ENCODE measurements at places on chromosomes 7 and 10. TPM values are rescaled to one million over a fixed set of nuclear protein-coding genes. Genes with fewer than 3 reads are reported as not detected.

Gene TAS2R3
- total RNA-seq = 3.6 TPM

Gene PGAM2
- 45.8 TPM for total RNA-seq

Gene SFTPD
- total RNA-seq = not detected

Gene WIPF3
- 0.59 TPM for total RNA-seq

- DNase-seq = no peak
Measured at GRCh38 chr10:88117869-88118632, 254.6 kb downstream of the PTEN start.

DNA sequence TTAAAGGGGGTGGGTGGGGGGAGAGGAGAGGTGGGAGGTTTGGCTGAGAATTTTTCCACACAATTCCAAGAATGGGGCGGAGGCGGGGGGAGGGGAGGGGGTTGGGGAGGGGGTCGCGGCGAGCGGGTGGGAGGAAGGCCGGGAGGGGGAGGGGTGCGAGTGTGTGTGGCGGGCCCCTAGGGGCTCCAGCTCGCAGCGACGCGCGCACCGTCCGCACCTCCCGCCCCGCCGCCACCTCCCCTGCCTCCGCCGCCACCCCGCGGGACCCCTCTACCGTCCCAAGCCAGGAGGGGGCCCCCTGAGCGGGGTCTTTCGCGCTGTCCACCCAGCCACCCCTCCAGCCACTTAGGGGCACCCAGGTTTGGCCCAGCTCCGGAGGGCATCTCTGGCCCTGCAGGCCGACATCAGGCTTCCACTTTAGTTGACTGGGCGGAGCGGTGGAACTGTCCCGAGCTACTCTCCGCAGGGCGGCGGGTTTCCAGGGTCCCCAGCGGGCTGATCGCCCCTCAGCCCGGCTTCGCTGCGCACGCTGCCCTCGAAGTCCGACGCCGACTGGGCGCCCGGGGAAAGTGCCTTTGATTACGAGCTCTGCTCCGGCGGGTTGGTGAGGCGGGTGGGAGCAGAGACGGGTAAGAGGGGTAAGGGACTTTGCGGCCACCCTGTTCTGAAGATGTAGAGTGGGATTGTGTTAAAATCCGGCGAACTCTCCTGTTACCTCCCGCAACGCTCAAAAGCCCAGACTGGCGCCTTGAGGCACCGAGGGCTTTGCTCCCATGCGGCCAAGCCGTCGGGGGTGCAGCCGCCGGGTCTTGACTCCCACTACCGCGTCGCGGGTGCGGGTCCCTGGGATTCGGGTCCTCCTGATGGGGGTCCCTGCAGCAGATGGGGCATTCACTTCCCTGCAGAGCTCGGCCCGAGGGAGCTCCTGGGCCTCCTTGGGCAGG, 1.8 kb upstream of the VAX1 start:
- DNase-seq = no peak

DNA sequence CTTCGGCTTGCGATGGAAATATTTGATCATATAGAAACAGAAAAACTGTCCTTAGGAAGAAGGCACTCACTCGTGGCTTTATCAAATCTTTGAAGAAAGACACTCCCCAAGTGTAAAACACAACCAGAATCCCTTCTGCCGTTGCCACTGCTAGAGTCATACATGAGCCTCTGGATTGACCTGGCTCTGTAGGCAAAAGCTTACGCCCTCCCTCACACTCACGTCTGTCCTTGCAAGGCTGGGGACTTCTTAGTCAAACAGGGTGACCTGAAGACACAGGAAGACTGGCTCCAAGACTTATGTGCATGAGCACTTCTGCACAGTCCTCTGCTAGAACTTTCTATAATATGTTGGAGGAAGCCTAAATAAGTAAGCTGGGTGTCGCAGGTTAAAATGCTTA, 135.4 kb upstream of the MDFIC start:
- no peak for DNase-seq

DNA sequence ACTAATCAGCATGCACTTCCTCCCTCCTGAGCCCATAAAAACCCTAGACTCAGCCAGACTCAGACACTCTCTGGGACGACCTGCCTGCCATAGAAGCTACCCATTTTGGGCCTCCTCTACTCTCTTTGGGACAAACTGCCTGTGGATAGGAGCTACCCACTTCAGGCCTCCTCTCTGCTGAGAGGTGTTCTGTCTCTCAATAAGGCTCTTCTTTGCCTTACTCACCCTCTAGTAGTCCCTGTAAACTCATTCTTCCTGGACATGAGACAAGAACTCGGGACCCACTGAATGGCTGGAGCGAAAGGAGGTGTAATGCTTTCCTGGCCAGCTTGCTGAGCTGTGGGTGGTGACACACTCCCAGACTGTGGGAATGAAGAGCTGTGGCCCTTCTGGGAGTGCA, 424.8 kb upstream of the FZD8 start:
- no peak for DNase-seq

DNA sequence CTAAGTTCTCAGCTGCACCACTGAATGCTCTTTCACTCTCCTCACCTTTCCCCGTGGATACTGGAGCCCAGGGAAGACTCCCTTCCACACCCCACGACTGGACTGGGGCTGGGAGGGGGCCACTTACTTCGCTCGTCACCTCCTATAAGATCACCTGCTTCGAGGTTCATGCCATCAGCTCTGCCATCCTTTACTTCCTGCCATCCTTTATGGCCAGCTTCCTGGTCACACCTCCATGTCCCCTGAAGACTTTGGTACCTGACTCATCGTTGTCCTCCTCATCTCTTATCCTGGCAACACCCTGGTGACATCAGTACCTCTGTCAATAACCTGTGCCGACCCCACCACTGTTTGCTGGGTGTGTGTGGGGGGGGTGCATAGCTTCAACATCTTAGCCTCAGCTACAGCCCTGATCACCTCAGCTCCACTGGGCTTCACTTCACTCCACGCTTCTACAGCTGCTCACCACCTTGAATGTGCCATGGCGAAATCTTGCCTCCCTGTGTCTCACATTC, 8.7 kb upstream of the VDAC2 start:
- no peak for DNase-seq

DNA sequence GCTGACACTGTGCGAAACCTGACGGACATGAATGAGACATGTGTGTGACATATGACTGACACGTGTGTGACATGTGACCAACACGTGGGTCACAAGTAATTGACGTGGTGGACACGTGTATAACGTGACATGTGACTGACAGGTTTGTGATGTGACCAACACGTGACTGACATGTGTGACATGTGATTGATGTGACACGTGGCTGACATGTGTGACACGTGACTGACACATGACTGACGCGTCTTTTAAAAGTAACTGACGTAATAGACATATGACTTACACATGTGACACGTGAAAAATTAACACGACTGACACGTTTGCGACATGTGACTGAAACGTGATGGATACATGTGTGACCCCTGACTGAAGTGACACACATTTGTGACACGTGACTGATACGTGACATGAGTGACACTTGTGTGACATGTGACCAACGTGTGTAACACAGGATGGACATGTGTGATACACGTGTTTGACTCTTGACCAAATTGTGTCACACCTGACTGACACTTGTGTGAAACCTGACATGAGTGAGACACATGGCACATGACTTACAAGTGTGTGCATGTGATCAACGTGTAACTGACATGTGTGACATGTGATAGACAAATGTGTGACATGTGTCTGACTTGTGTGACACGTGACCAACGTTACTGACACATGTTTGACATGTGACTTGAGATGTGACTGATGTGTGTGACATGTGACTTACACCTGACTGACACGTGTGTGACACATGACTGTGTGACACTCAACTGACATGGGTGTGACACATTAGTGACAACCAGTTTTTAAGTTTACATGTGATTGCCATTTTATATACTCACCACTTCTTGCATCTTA, 56.9 kb downstream of the ZNF92 start:
- DNase-seq = no peak

GRCh38 chr10:132110111-132110521, 44.4 kb downstream of the JAKMIP3 start:
- no peak for DNase-seq

- DNase-seq = no peak
Measured at GRCh38 chr10:120105001-120105400, 212.5 kb downstream of the SEC23IP start.

GRCh38 chr7:32266932-32267475, 196.8 kb upstream of the PDE1C start:
- no peak for DNase-seq

DNA sequence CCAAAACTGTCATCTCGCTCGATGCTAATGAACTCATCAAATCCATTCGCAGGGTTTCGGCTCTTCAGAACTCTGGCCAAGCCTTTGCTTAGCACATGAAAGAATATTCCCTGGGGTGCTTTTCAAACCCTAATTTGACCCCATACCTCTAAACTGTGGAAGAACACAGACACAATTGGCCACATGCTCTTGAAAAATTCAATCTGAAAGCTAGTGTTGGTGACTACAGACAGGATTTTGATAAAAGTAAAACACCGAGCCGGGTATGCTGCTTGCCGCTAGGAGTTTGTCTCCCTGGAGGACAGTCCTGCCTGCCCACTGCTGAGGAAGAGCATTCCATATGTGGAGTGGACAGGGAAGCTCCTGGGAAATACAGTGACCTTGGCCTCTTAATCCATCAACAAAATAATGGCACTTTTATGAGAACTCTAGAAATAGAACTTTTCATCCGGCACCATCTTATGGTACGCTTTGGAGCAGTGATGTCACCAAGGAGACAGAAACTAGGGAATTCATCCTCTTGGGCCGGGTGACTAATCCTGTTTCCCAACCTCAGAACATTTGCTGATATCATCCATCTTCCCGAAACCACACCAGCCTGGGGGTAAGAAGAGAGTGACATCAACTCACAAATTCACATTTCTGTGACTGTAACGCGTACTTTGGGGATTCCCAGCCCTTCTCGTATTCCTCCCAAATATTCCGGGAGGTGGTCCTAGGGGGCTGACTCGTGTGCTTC, 34.2 kb downstream of the MTURN start:
- DNase-seq = peak; percentile 63

DNA sequence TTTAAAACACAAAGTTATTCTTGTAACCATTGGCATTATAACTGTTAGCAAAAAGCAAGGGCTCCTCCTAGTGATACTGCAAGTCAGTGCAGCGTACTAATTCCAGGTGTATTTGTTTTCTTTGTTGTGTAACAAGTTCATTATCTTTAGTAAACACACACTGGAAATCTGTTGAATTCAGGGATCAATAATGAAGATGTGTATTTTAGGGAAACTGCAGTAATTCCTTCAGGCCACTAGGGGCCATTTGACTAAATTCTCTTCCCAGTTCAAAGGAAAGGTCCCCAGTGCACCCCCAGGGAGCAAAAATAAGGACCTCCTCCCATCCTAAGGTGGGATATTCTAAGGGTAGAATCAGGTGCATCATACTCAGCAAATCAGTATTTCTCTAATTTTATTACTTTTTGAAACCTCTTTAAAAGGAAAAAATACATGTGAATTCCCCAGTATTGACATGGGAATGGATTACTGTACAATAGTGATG, 158.6 kb upstream of the LYZL1 start:
- DNase-seq = no peak

- no peak for DNase-seq
Measured at GRCh38 chr7:93161181-93161762, 13.1 kb upstream of the SAMD9L start.
